ENCODE measurements at places on chromosomes 1 and 21.

DNA sequence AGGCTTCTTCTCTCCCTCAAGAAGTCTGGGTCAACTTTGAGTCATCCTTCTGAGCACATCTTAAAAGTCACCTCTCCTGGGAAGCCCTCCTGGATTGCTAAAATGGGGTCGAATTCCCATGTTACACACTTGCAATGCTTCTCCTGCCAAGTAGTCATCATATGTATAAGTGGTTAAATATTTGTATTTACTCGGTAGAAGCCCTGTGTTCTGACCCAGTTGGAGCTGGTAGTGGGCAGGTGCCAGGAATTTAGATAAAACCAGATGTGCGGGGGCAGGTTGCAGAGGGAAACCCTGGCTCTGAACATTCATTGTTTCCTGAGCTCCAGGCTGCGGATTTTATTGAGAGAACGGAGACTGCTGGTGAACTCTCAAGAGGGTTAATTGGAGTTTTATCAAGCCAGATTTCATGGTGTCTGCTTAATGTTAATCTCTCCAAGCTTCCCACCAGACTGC lies 52.8 kb upstream of the RPL11 start:
- no peaks in the 10 kb centered on the region for H3K27me3 ChIP-seq
- H3K4me1 ChIP-seq, result peaks cover 3% of the 10 kb centered on the region
- DNase-seq, result no peak
- H3K27ac ChIP-seq, result no peak overlapping the region

DNA sequence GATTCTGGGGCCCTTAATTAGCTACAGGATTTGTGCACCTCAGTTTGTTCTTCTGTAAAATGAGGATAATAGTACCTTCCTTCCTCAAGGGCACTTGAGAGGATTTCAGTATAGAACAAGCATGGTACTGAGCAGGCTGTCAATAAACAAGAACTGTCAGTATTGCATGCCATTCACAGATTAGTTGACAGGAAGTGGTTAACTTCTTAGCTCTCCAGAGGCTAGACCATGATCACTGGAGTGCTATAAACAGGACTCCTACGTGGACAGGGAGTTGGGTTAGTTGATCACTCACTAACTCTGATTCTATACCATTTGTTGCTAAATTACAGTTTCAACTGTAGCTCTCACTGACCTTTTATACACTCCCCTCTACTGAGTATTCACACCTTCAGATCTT lies 126.2 kb upstream of the DAB1 start:
- H3K27ac ChIP-seq, result no peak overlapping the region
- no peak for DNase-seq
- H3K4me3 ChIP-seq, result no peak overlapping the region
- no peaks in the 10 kb centered on the region for H3K36me3 ChIP-seq
- H3K4me1 ChIP-seq, result no peaks in the 10 kb centered on the region

GRCh38 chr1:107952989-107953388 lies 12.0 kb downstream of the VAV3 start:
- H3K27me3 ChIP-seq, result no peaks in the 10 kb centered on the region
- H3K27ac ChIP-seq, result no peak overlapping the region
- no peak for DNase-seq
- no peak overlapping the region for H3K4me3 ChIP-seq
- H3K4me1 ChIP-seq, result no peaks in the 10 kb centered on the region
- H3K36me3 ChIP-seq, result no peaks in the 10 kb centered on the region

DNA sequence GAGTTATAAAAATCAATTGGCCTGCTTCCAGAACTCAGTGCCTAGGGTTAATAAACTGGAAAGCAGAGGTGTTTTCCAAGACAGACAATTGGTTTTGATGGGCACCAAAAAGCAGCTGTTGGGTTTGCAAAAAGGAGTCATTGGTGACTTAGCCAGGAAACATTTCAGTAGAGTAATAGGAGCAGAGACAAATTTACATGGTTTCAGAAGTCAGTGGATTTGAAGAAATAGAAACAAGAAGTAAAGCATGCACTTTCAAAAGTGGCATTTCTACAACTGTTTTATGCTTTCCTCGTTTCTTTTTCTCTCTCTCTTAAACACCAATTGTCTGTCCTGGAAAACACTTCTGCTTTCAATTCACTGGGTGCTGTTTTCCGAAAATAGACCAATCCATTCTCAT lies 87.8 kb downstream of the GLUL start:
- H3K36me3 ChIP-seq, result no peaks in the 10 kb centered on the region
- H3K27me3 ChIP-seq, result no peaks in the 10 kb centered on the region
- no peak overlapping the region for H3K27ac ChIP-seq
- H3K4me1 ChIP-seq, result no peaks in the 10 kb centered on the region
- H3K4me3 ChIP-seq, result no peak overlapping the region
- DNase-seq, result no peak

DNA sequence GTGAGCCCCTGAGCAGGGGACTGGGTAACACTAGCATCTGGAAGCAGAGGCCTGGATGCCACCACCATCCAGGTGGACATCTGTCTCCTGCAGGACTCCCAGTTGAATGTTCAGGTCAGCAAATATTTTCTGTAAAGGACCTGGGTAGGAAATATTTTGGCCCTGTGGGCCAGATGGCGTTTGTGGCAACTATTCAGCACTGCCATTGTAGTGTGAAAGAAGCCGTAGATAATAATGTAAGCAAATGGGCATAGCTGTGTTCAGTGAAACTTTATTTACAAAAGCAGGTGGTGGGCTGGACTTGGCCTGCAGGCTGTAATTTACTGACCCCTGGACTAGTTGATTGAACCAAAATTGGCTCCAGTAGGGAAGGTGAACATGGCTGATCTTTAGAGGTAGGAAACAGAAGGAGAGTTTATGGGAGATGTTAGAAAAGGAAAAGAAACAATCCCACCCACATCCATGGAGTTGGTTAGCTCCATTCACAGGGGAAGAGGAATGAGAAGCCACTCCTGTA lies 20.0 kb upstream of the CD101 start:
- H3K27ac ChIP-seq, result no peak overlapping the region
- H3K4me3 ChIP-seq, result no peak overlapping the region
- DNase-seq, result no peak
- H3K36me3 ChIP-seq, result peaks cover 27% of the 10 kb centered on the region

- H3K36me3 ChIP-seq, result no peaks in the 10 kb centered on the region
- DNase-seq, result no peak
- H3K4me1 ChIP-seq, result no peaks in the 10 kb centered on the region
- no peak overlapping the region for H3K27ac ChIP-seq
- no peaks in the 10 kb centered on the region for H3K27me3 ChIP-seq
Measured at GRCh38 chr1:152795686-152796085, 835 bp upstream of the LCE1D start.

DNA sequence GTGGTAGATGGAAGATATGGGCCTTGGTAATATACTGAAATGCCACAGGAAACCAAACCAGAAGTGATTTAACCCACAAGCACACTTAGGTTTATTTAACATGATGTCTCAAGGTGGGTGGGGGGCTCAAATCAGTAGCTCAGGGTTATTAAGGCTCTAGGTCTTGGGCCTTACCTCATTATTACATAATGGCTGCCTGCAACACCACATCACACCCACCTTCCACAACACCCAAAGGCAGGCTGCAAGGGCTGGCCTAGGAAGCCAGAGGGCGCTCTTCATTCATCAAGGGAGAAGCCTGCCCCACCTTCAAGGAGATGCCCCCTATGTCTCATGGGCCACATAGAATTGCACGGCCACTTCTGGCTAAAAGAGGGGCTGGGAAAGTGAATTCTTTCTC lies 6.0 kb downstream of the TFF1 start:
- DNase-seq, result no peak
- H3K4me1 ChIP-seq, result no peaks in the 10 kb centered on the region
- H3K27ac ChIP-seq, result no peak overlapping the region

GRCh38 chr1:98086796-98087441 lies 166.1 kb upstream of the DPYD start:
- no peaks in the 10 kb centered on the region for H3K36me3 ChIP-seq
- H3K4me1 ChIP-seq, result peaks cover 17% of the 10 kb centered on the region
- no peak overlapping the region for H3K4me3 ChIP-seq
- peak overlapping the region; percentile 86 for H3K27ac ChIP-seq
- no peak for DNase-seq

DNA sequence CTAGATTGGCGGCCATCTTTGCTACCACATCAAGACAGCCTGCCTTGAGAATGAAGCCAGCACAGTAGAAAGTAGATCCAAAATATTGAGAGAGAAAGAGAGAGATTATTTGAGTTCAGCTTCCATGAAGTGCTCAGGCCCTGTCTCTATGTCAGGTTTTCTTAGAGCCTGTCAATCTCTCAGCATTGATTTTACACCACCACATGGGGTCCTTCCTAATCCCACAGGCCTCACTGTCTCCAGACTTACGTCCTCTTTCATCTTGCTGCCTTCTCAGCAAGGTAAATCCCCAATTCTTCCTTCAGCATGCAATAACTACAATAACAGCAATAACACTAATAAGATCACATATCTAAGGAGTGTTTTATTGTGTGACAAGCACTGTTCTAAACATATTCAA lies 21.0 kb downstream of the DYNLT5 start:
- H3K27ac ChIP-seq, result no peak overlapping the region
- H3K4me1 ChIP-seq, result no peaks in the 10 kb centered on the region
- no peaks in the 10 kb centered on the region for H3K27me3 ChIP-seq
- DNase-seq, result no peak
- no peaks in the 10 kb centered on the region for H3K36me3 ChIP-seq
- no peak overlapping the region for H3K4me3 ChIP-seq

- H3K4me3 ChIP-seq, result no peak overlapping the region
- DNase-seq, result no peak
- no peaks in the 10 kb centered on the region for H3K36me3 ChIP-seq
- H3K27ac ChIP-seq, result no peak overlapping the region
- peaks cover 6% of the 10 kb centered on the region for H3K4me1 ChIP-seq
- H3K27me3 ChIP-seq, result no peaks in the 10 kb centered on the region
Measured at GRCh38 chr1:107550358-107550757, 409.5 kb downstream of the NTNG1 start.

DNA sequence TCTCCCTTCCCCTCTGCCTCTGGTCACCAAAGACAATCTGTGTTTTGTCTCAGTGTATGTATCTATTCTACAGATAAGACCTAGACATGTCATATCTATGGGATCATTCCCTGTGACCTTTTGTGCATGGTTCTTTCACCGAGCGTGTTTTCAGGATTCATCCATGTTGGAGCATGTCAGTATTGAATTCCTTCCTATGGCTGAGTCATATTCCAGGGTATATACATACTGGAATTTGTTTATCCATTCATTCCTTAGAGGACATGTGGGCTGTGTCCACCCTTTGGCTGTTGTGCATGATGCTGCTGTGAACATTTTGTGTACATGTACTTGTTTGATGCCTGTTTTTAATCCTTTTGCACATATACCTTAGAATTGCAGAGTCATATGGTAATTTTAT lies 69.9 kb downstream of the NFASC start:
- no peak for DNase-seq
- no peaks in the 10 kb centered on the region for H3K36me3 ChIP-seq
- H3K27ac ChIP-seq, result no peak overlapping the region
- no peaks in the 10 kb centered on the region for H3K27me3 ChIP-seq
- no peaks in the 10 kb centered on the region for H3K4me1 ChIP-seq

DNA sequence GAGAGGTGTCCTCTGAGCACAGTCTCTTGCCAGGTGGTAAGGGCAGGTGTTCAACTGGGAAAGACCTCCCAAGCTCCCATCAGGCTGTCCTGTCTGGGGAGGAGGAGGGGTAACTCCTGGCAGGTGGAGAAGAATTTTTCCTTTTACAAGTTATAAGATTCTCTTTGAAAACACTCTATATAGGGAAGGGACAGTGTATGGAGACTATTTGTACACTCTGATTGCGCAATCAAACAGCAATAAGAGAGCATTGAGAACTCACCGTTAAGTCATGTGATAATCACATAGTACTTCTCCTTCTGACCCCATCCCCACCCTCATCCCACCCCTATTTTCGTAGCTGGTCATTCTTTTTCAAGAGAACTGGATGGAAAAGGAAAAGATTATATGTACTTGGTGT lies 179.3 kb upstream of the ZNF644 start:
- DNase-seq, result no peak
- peaks cover 11% of the 10 kb centered on the region for H3K27me3 ChIP-seq
- H3K4me3 ChIP-seq, result no peak overlapping the region
- no peaks in the 10 kb centered on the region for H3K4me1 ChIP-seq
- H3K36me3 ChIP-seq, result no peaks in the 10 kb centered on the region

GRCh38 chr1:95002540-95003432 lies 70.0 kb downstream of the ALG14 start:
- no peak overlapping the region for H3K4me3 ChIP-seq
- H3K27ac ChIP-seq, result no peak overlapping the region
- no peak for DNase-seq
- no peaks in the 10 kb centered on the region for H3K27me3 ChIP-seq
- peaks cover 5% of the 10 kb centered on the region for H3K4me1 ChIP-seq

DNA sequence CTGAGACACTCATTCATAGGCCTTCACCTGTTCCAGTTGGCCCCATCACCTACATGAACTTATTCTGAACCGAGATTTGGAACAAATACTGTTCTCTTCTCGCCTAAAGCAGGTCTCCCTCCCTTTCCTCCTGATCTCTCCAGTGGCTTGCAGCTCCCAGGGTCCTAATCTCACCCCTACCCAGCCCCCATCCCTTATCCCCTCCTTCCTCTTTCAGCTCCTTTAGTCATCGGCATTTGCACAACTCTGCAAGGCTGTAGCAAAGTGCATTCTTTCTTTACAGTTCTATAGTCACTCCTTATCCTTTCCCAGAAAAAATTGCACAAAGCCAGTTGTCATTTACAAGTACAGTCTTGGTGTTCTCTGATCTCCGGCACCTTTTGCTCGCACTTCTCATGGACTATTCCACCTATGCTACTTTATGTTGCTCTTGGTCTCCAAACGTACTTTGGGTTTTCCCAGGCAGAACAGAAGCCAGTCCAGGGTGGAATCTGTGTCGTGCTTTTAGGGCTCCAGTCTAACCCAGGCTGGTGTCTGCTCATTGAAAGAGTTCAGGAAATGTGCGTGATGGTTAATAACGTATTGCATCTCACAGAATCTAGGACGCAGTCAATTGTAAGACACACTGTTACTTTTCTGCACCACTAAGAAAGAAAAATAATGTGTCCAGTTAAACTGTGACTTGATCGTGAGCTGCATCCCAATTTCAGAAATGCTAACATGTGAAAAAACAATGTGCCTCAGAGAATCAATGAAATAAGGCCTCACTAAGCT lies 965 bp downstream of the ABCA4 start:
- H3K27ac ChIP-seq, result no peak overlapping the region
- no peak overlapping the region for H3K4me3 ChIP-seq
- no peaks in the 10 kb centered on the region for H3K4me1 ChIP-seq
- no peaks in the 10 kb centered on the region for H3K36me3 ChIP-seq

- H3K4me1 ChIP-seq, result no peaks in the 10 kb centered on the region
- no peaks in the 10 kb centered on the region for H3K36me3 ChIP-seq
- no peak overlapping the region for H3K27ac ChIP-seq
Measured at GRCh38 chr1:59919746-59920145, 6.8 kb downstream of the CYP2J2 start.

GRCh38 chr21:8992731-8993174 lies 1528.6 kb upstream of the TPTE start:
- H3K4me1 ChIP-seq, result no peaks in the 10 kb centered on the region
- no peak overlapping the region for H3K27ac ChIP-seq
- H3K36me3 ChIP-seq, result no peaks in the 10 kb centered on the region
- H3K27me3 ChIP-seq, result no peaks in the 10 kb centered on the region

GRCh38 chr21:34801519-34802132 lies 132.8 kb downstream of the CLIC6 start:
- H3K27ac ChIP-seq, result peak overlapping the region; percentile 98
- no peak for DNase-seq
- H3K4me3 ChIP-seq, result no peak overlapping the region
- peaks cover 95% of the 10 kb centered on the region for H3K36me3 ChIP-seq

GRCh38 chr1:23217421-23218115 lies at the start of gene HTR1D:
Gene HTR1D (minus strand): TSS chr1:23217502. CDS start chr1:23194219, 23,283 bp downstream.
- peak within 1 kb of the TSS; percentile 61 for H3K4me3 ChIP-seq
- H3K27me3 ChIP-seq, result no peaks in the 10 kb centered on the region
- H3K4me1 ChIP-seq, result no peaks in the 10 kb centered on the region
- DNase-seq, result no peak
- no peak within 1 kb of the TSS for H3K27ac ChIP-seq
- no peaks in the 10 kb centered on the region for H3K36me3 ChIP-seq
